ENCODE measurements at places on chromosomes 13 and 19.

DNA sequence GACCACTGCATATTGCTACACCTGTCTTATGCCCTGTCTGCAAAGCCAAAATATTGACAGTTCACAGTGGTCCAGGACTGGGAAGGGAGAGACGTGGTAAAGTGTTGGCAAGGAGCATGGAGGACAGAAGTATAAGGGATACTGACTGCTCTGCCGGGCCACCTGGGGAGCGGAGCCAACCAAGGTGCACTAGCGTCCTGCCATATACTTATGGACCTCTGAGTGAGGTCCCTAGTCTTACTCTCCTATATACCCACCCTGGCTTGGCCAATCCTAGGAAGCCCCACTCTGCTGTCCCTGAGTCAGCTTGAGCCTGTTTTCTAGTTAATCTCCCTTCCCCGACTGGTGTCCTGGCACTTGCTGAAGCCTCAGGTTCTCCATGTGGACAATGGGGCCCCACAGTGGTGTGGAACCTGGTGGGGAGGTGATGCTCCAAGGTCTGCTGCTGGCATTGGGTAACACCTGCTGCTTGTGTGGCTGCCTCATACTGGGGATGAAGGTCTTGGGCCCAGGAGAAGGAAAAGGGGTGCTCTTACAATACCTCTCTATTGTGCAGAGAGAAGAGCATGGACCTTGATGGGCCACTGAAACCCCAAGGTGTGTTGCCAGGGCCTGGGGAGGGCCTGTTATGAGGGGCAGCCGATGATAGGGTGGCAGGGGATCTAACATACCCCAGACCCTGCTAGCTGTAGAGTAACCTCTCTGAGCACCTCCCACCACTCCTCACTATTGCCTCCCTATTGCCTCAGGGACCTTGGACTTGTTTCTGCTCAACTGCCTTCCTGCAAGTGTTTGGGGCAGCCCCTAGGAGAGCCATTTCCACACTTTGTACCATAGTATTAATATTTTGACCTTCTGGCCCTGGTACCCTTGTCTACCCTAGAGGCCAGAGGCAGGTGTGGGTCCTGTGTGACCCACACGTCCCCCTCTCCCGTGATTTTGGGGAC lies 6.7 kb upstream of the TRIM28 start:
- no peak for DNase-seq

DNA sequence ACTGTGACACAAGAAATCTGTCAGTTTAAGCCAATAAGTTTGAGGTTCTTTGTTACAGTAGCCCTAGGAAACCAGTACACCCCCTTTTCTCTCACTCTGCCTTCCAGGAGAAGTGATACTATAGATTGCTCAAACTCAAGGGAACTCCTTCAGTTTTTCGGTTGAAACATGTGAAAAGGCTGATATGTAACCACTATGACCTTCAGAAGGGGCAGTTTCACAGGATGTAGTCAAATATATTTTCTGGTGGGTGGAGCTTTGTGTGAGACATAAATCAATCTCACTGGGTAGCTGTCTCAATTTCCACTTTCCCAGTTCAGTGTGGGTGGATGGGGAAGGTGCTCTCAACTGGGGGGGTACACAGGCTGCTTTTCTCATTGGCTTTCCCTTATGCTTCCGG lies 41.7 kb downstream of the HTR2A start:
- no peak for DNase-seq

- DNase-seq = no peak
Measured at GRCh38 chr19:14147797-14148605, 11.6 kb upstream of the ASF1B start.

GRCh38 chr13:89784161-89784809 lies 1563.2 kb upstream of the MIR17HG start:
- no peak for DNase-seq

- DNase-seq = no peak
Measured at GRCh38 chr19:7596211-7596937, 711 bp downstream of the CAMSAP3 start.

- DNase-seq = no peak
Measured at GRCh38 chr13:65710514-65710913, 1519.6 kb downstream of the PCDH9 start.

DNA sequence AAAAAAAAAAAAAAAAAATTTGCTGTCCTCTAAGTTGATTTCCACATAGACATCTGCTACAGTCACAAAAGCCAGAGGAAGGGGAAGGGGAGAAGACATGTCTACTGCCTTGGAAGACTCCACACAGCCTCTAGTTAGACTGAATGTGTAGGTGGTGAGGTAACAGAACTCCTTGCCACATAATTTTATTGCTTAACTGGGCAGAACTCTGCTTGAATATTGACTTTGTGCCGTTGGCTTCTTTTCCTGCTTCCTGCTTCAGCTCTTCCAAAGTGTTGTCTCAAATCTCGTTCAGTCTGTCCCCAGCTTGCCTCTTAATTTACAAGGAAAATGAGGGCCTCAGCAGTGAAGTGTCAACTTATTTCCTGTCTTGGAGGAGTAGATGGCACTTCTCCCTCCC lies 37.1 kb downstream of the ESD start:
- DNase-seq = no peak

DNA sequence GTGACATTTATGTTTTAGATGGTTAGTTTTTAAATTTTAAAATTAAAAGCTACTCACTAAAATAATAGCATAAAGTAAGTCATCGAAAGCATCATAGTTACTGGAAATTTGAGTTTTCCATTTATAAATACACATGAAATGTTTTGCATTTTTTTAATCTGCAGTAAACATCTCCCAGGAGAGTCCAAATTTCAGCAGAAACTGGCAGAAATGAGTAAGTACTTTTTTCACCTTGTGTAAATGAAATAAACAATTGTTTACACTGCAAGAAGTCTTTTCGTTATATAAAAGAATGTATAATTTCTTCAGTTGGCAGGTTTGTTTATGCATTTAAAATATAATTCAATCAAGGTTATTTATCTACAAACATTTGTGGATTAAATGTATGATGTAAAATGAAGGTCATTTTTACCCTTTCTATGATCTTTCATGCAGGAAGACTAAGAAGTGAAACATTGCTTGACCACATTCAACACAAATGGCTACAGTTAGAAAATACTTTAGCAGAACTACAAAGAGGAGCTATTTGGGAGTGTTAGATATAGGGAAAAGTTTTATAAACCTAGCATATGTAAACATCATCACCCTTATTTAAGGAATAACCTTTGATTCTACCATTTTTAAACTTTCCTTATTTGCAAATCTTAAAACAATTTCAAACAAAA lies 55.6 kb downstream of the RCBTB2 start:
- DNase-seq = no peak

DNA sequence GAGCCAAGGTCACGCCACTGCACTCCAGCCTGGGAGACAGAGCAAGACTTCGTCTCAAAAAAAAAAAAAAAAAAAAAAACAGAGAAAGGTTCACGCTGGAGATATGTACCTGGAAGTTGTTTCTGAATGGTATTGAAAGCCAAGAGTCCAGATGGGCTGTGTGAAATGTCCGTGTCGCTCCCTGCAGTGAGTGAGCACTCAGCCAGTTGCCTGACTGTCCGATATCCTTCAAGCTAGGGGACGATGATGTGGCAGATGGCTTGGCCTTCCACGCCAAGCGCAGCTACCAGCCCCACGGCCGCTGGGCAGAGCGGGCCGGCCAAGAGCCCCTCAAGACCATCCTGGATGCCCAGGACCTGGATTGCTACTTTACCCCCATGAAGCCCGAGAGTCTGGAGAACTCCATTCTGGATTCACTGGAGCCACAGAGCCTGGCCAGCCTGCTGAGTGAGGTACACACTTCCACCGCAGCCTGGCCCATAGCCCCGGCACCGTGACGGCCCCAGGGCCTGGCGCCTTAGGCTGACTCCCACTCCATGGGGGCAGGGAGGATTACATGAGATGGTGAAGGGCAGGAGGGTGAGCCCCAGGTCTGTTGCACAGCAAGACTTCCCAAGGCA lies 11.7 kb upstream of the OVOL3 start:
- no peak for DNase-seq

GRCh38 chr13:44904967-44905366 lies 84.3 kb downstream of the NUFIP1 start:
- DNase-seq = peak; percentile 96

All from HFF-Myc (cell line).